Upper lobe of left lung (tissue), 6 donors: ENCODE measurements at places on chromosomes 4 and X.

GRCh38 chr4:81410680-81411079 lies 61.0 kb downstream of the RASGEF1B start:
- no peak for DNase-seq

DNA sequence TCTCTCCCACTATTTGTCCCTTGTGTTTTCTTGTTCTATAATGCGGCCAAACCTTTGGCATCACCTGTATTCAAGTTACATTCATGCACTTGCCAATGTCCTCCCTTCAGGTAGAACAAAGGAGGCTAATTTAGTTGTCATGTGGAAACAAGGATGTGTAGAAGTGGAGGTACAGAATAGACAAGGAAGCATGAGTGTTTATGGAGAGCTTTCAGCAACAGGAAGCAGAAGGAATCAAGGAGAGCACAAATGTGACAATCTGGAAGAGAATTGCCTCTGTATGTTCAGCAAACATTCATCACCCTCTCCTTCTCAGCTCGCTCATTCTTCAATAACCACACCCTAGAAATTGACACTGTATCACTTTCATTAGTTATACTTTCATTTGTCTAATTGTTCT lies 103.4 kb downstream of the SLC7A11 start:
- no peak for DNase-seq

- no peak for DNase-seq
Observed at GRCh38 chr4:101948055-101948454, 157.5 kb downstream of the BANK1 start.

GRCh38 chr4:88446124-88446523 lies 10.8 kb upstream of the HERC5 start:
- DNase-seq: no peak

GRCh38 chr4:171626554-171626953 lies 186.7 kb upstream of the GALNTL6 start:
- no peak for DNase-seq

GRCh38 chr4:146790515-146790914 lies 151.8 kb downstream of the POU4F2 start:
- no peak for DNase-seq

DNA sequence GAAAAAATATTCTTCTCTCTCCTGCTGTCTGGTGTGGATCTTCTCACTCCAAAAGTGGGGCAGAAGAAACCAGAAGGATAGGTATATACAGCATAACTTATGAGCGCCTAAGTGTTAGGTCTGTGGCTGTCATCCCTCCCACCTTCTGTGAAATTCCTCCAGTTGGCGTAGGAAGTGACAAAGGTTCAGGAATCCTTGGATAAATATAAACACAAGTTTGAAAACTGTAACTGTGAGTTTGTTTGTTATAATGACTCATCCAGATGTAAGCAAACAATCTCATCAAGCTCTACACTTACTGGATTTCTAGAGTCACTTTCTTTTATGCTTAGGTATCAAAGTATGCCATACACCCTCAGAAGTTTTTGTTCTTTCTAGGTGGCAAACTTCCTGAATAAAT lies 405.2 kb downstream of the FAT4 start:
- no peak for DNase-seq

DNA sequence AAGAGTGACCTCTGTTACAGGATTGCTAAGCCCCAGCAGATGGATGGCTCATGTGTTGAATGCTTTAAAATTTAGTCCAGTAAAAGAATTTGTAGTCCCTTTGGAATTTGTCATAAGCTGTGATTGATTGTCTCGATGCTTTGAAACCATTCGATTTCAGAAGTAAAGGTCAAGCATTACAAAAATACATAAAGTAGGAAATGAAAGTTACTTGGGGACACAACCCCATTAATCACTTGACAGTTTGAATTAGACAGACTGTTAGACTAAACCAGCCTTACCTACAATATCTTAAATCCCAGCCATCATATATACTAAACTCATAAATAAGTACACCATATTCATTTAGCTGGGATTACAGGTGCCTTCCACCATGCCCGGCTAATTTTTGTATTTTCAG lies 6.6 kb downstream of the REST start:
- DNase-seq: no peak

GRCh38 chrX:155070663-155070974 lies 317 bp downstream of the CMC4 start:
- DNase-seq: no peak

- DNase-seq: no peak
Observed at GRCh38 chr4:185464183-185464582, 7.3 kb downstream of the CCDC110 start.

- no peak for DNase-seq
Observed at GRCh38 chrX:103343105-103343504, 13.1 kb downstream of the TCEAL7 start.

DNA sequence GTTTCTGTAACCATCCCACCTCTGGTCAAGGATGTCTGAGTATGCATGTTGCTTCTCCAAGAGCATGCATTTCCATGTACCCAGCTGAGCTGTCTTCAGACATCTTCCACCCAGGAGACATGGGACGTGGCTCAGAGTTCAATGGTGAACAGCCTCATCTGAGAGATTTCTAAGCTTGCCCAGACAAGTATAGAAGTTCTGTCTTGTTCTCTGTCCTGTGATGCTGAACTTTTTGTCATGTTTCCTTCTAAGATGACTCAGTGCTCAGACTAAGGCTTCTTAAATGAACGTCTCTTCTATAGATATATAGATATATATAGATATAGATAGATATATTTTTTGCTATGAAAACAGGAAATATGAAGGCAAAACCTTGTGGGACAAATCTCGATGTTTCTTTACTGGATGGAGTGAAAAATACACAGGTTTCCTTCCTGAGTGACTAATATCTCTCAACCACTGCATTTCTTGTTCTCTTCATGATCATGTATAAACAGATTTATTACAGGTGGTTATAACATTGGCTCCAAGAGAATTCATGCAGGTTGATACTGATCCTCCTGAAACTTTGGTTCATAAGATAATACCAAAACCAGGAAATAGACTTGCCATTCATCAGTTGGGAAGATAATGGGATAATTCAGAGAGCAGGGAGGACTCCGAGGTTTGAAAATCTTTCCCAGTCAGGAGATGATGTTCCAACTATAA lies 168.2 kb downstream of the ZNF518B start:
- no peak for DNase-seq

- no peak for DNase-seq
Observed at GRCh38 chr4:82779032-82779431, 19.6 kb downstream of the SCD5 start.
